ENCODE measurements at places on chromosomes 2 and 18. TPM values are rescaled to one million over a fixed set of nuclear protein-coding genes. Genes with fewer than 3 reads are reported as not detected.

GRCh38 chr2:133265432-133265949 lies 302.8 kb downstream of the NCKAP5 start:
- DNase-seq = no peak

Gene PAX8
- total RNA-seq = 6.4 TPM

Gene IMPA2
- 91.4 TPM for total RNA-seq

Gene CNGA3
- total RNA-seq = not detected

DNA sequence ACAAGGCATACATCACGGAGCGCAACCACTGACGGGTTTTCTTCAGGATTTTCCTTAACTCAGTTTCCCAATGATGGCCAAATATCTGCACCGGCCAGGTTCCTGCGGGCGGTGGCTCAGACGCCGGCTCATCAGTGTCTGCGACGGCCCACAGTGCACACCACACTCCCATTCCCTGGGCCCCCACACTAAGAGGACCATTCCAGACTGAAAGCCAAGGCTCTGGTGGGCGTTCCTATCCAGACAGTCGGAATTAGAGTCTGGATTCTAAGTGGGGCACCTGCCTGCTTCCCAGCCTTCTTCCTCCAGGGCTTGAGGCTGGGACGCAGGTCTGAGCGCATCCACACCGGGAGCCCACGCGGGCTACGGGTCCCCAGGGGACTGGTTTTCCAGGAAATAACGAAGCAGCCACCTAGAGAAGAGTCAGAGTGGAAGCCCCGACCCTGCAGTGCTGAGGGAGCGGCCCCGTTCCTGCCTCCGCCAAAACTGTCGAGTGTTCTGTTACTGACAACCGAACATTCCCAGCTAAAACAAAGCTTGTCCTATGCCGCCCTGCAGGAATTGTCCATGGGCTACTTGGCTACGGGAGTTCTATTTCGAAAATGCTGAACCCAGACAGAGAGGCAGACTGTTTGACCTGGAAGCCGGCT lies 75.3 kb downstream of the TMEM18 start:
- DNase-seq = no peak

DNA sequence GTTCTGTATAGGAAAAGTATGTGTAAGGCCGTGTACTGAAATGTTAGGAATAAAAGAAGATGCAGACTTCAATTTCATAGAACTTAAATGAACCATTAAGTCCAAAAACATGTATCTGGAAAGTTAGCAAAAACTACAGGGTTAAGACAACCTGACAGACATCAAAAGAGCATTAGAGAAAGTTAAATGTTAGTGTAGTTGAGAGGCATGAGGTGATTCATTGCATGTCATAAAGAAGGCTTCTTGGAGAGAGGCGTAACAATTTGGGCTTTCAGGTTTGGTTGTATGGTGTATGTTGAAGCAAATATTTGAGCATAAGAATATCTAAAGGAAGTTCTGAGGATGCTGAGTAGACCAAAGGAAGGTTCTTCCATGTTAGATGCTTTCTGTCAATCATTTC lies 6.3 kb downstream of the EPC2 start:
- no peak for DNase-seq

DNA sequence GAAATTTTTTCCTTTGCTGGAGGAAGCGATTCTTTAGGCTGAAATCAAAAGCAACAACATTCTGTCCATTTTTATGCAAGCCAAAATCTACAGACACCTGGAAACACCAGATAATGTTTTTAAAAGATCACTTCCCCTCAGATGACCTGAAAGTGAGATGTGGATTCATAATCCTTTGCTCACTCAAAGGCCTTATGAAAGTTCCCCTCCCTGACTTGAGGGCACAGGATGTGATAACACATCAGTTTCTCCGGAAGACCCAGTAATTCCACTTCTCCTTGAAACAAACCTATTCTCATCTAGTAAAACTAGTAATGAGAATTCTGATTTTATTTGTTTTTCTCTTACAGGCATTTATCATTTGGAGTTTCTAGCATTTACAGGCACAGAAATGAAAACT lies 218.3 kb upstream of the RND3 start:
- no peak for DNase-seq

- no peak for DNase-seq
Measured at GRCh38 chr2:46893269-46893939, 22.2 kb downstream of the MCFD2 start.

DNA sequence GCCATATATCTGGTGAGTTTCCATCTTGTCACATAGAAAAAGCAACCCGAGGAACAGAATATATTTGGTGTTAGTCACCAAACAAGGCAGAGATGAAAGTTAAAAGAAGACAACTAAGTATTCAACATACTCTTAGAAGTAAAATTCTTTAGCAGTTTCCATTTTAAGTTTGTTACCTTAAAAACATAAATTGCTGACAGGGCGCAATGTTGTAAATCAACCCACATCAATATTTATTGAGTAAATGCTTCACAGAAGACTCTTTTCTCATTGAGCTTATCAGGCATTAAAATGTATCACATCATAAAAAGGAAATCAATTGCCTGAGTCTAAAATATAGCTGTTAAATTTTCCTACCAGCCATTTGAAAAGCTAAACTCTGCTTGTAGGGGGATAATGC lies 603.0 kb downstream of the FBXO15 start:
- no peak for DNase-seq

GRCh38 chr2:166932032-166932431 lies 43.8 kb downstream of the XIRP2 start:
- no peak for DNase-seq

Gene DUSP2
- 5.2 TPM for total RNA-seq

Gene RAB17
- total RNA-seq = 86.3 TPM

DNA sequence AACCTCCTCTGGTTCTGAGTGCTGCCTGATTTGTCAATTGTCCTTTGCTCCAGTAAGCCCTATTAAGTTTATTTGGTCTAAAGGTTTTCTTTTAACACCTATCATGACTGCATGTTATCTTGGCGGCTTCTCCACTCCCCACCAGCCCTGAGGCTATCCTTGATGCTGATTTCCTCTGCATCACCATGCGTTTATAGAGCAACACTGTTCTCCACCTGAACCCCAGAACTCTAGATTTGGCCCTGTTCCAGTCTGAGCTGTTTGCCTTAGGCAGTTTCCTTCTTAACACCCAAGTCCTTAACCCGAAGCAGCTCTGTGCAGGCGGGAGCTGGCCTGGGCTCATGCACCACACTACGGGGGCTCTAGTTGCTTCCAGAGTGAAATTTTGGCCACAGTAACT lies 98.2 kb upstream of the NPAS2 start:
- DNase-seq = no peak

- DNase-seq = no peak
Measured at GRCh38 chr2:133685636-133686215, 117.5 kb upstream of the NCKAP5 start.

GRCh38 chr2:128595763-128596395 lies 277.2 kb upstream of the HS6ST1 start:
- no peak for DNase-seq

DNA sequence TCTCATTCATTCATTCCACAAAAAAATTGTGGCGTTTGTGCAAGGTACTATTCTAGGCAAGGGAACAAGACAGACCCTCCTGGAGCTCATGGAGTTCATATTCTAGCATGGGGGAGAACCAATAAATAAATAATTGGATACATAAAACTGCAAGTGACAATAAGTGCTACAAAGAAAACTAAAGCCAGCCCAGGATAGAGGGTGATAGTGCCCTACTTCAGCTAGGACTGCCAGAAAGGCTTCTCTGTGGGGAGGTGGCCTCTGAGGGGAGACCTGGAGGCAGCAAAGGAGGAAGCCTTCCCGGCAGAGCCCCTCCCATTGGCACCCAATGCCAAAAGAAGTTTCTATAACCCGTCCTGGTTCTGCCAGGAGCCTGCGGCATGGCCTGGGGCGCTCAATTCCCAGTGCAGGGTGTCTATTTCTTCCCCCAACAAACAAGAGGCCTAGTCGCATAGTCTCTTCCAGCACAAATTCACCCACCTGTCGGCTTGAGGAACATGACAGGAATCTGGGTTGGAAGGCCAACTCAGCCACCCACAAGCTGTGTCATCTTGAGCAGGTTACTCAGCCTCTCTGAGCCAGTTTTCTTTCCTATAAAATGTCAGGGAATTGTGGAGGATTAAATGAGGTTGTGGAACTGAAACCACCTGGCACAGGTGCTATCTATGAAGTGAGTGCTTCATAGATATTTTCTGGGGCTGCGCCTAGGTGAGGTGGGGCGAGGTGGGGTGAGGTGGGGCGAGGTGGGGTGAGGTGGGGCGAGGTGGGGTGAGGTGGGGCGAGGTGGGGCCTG lies 94.3 kb downstream of the ZFP36L2 start:
- peak; percentile 57 for DNase-seq

- DNase-seq = no peak
Measured at GRCh38 chr18:2979871-2980790, 32.8 kb downstream of the LPIN2 start.

DNA sequence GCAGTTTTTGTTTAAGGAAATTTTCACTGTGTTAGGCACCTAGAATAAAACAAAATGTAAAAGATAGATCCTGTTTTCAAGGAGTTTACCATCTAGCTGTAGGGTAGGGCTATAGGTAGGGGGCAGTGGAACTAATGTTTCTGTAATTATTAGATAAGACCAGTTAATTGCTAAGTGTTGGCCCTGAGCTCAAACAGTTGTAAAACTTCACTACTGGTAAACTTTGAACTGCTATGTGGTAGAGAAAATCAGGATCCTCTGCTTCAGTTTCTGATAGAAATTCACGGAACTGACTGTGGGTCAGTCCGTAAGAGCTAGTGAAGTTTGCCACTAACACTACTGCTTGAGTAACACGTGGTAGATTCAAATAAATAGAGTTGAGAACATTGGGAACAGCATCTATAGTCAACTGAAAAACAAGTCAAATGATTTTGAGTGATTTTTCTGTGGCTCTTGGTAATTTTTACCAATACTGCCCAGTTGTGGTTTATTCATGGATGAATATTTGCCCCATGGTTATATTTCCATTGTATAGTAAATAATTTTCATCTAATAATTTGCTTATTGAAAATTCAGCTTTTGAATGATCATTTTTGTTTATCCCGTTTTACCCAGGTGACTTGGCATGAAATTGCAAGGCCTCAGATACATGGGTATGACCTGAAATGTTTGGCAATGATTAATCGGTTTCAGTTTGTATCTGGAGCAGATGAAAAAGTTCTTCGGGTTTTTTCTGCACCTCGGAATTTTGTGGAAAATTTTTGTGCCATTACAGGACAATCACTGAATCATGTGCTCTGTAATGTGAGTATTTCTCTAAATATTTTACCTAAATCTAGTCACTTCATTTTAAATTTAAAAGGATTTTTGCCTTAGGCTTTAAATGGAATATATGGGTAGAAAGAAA lies 26.4 kb downstream of the ELP2 start:
- DNase-seq = no peak

GRCh38 chr18:75063196-75063595 lies 145.7 kb downstream of the PTGR3 start:
- no peak for DNase-seq

Gene CCDC150
- total RNA-seq = 9.8 TPM

- DNase-seq = no peak
Measured at GRCh38 chr18:79042276-79042675, 26.9 kb upstream of the ATP9B start.

GRCh38 chr2:118805064-118805690 lies 42.3 kb downstream of the EN1 start:
- no peak for DNase-seq

- no peak for DNase-seq
Measured at GRCh38 chr2:15355386-15355785, 205.7 kb downstream of the NBAS start.

DNA sequence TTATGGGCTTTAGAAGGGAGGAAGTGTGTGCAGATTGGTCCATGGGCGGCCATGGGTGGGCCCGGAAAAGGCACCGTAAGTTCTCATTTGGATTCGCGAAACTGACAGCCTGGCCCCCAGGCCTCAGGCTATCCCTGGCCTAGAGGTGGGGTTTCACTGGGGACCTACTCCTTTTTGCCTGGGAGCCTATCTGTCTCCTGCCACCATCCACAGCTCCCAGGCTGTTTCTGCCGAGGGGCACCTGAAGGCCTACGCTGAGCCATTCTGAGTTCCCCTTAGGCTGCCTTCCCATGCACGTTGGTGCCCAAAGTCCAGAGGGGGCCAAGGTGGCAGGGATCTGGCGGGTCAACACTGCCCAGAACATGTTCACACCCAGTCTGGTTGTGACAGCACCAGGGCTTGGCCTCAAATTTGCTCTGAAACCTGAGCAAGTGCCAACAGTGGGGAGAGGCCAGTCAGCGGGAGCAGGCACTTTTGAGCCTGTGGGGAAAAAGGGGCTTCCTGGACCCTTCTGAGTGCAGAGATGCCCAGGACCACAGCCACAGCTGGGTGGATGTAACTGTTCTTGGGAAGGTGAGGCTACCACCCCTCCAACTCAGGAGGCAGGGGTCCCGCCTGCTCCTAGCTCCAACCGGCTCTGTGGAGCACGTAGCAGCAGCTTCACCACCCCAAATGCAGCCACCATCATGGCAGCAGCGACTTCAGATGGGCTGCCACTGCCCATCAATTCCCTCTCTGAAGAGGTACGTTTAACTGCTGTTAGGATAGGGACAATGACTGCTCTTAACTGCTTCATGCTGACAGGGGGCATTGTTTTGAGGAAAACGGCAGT lies 73.6 kb upstream of the ZNF804A start:
- no peak for DNase-seq

Gene TSPYL6
- total RNA-seq = not detected

Gene FAM237A
- total RNA-seq = not detected

Data from PC-9 (cell line).